Adrenal gland (tissue), 19 donors: ENCODE measurements at places on chromosomes 7 and 10. TPM values are rescaled to one million over a fixed set of nuclear protein-coding genes. Genes with fewer than 3 reads are reported as not detected.

TAS2R3 gene
- total RNA-seq: not detected

NPFFR1 gene
- 0.11 TPM for total RNA-seq

AKR1D1 gene
- not detected for total RNA-seq

C10orf143 gene
- 4.4 TPM for total RNA-seq

RARRES2 gene
- total RNA-seq: 132 TPM

NEUROG3 gene
- total RNA-seq: not detected

BBIP1 gene
- total RNA-seq: 31.4 TPM

DNA sequence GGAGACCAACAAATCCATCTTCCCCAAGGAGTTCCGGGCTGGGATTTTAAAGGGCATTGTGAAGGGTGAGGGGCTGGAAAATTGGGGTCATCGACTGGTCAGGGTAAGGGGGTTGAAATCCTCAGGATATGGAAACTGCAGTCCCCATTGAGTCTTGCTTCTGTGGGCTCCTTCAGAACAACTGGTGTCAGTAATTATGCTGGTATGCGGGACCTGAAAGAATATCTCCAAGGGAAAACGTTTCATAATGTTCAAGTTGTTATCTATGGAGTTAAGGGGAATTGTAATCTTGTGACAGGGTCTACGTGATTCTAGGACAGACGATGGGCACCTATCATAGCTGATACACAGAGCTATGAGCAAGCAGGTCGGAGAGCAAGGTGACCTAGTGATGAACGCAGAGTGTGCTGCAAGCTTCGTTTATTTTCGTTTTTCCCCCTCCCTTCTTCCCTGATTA lies 494 bp upstream of the RHBDD2 start:
- peaks cover 29% of the 10 kb centered on the region for H3K4me1 ChIP-seq
- H3K27me3 ChIP-seq: no peaks in the 10 kb centered on the region
- DNase-seq: no peak
- peak overlapping the region; percentile 33 for H3K27ac ChIP-seq
- no peak overlapping the region for H3K4me3 ChIP-seq

GRCh38 chr7:4799508-4800268 lies 24.3 kb downstream of the AP5Z1 start:
- no peaks in the 10 kb centered on the region for H3K36me3 ChIP-seq
- H3K27ac ChIP-seq: no peak overlapping the region
- H3K4me3 ChIP-seq: no peak overlapping the region
- H3K27me3 ChIP-seq: no peaks in the 10 kb centered on the region

- no peak overlapping the region for H3K4me3 ChIP-seq
- no peak overlapping the region for H3K27ac ChIP-seq
- H3K36me3 ChIP-seq: peaks cover 37% of the 10 kb centered on the region
Observed at GRCh38 chr7:139613971-139614411, 90.5 kb downstream of the CLEC2L start.

- no peaks in the 10 kb centered on the region for H3K36me3 ChIP-seq
- H3K27me3 ChIP-seq: no peaks in the 10 kb centered on the region
- peak; percentile 20 for DNase-seq
- peaks cover 64% of the 10 kb centered on the region for H3K4me1 ChIP-seq
- peak overlapping the region; percentile 91 for H3K27ac ChIP-seq
Observed at GRCh38 chr7:135976312-135977006, 700 bp downstream of the MTPN start.

DNA sequence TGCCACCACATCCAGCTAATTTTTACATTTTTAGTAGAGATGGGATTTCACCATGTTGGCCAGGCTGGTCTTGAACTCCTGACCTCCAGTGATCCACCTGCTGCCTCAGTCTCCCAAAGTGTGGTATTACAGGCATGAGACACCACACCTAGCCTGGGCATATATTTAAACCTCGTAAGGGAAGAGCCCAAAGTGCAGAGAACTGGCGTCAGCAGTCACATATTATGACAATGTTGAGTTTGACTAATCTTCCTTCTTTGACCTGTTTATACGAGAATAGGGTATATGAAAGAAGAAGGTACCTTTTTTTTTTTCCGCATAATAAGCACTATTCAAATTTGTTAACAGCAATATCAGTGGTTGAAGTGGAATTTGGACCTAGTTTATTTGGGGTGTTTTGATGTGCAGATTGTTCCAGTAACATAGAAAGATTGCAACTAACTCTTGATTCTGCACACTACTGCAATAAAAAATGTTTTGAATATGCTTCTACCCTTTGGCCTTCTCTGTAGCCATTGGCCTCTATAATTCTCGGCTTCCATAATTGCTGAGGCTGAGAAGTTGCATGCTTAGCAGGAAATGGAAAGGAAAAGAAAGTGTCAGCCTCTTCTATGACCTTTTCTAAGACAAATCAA lies 55.9 kb downstream of the MINPP1 start:
- no peaks in the 10 kb centered on the region for H3K36me3 ChIP-seq
- DNase-seq: no peak
- no peak overlapping the region for H3K27ac ChIP-seq
- no peaks in the 10 kb centered on the region for H3K27me3 ChIP-seq

DNA sequence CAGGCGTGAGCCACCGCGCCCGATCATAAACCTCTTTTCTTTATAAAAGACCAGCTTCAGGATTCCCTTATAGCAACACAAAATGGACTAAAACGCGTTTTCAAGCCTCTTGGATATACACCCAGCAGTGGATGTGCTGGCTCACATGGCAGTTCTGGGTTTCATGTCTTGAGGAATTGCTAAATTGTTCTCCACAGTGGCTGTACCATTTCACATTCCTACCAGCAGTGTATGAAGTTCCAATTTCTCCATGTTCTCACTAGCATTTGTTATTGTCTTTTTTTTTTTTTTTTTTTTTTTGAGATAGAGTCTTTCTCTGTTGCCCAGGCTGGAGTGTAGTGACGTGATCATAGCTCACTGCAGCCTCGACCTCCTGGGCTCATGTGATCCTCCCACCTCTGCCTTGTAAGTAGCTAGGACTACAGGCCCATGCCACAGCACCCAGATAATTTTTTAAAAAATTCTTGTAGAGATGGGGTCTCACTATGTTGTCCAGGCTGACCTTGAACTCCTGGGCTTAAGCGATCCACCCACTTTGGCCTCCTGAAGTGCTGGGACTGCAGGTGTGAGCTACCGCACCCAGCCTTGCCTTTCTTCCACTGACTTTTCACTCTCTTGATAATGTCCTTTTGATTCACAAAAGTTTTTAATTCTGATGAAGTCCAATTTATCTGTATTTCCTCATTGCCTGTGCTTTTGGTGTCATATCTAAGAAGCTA lies 17.4 kb downstream of the TECPR1 start:
- H3K4me3 ChIP-seq: no peak overlapping the region
- no peak for DNase-seq

DNA sequence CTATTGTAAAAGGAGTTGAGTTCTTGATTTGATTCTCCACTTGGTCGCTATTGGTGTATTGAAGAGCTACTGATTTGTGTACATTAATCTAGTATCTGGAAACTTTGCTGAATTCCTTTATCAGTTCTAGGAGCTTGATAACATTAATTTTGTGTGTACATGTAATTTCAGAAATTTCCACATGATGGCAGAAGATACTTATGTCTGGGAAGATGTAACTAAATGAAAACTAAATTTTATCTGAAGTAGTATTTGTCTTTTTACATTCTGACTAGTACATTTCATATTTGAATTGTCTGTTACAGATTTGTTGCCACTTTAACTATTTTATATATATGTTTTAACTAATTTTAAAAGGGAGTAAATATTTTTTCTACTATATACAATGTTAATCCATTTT lies 27.6 kb downstream of the SDHAF3 start:
- no peak overlapping the region for H3K27ac ChIP-seq
- no peak overlapping the region for H3K4me3 ChIP-seq
- no peak for DNase-seq
- H3K36me3 ChIP-seq: no peaks in the 10 kb centered on the region

GRCh38 chr10:103448746-103449145 lies 3.4 kb downstream of the CALHM2 start:
- H3K4me1 ChIP-seq: peaks cover 33% of the 10 kb centered on the region
- no peaks in the 10 kb centered on the region for H3K27me3 ChIP-seq
- H3K36me3 ChIP-seq: no peaks in the 10 kb centered on the region
- H3K27ac ChIP-seq: peak overlapping the region; percentile 92
- H3K4me3 ChIP-seq: peak overlapping the region; percentile 7
- peak; percentile 65 for DNase-seq

- H3K36me3 ChIP-seq: no peaks in the 10 kb centered on the region
- H3K27ac ChIP-seq: no peak overlapping the region
- H3K4me1 ChIP-seq: peaks cover 3% of the 10 kb centered on the region
- no peak overlapping the region for H3K4me3 ChIP-seq
Observed at GRCh38 chr10:35636956-35637355, 5.1 kb downstream of the FZD8 start.

- H3K4me3 ChIP-seq: no peak overlapping the region
- no peak overlapping the region for H3K27ac ChIP-seq
- no peaks in the 10 kb centered on the region for H3K36me3 ChIP-seq
Observed at GRCh38 chr7:140005754-140006503, 56.8 kb downstream of the PARP12 start.

DNA sequence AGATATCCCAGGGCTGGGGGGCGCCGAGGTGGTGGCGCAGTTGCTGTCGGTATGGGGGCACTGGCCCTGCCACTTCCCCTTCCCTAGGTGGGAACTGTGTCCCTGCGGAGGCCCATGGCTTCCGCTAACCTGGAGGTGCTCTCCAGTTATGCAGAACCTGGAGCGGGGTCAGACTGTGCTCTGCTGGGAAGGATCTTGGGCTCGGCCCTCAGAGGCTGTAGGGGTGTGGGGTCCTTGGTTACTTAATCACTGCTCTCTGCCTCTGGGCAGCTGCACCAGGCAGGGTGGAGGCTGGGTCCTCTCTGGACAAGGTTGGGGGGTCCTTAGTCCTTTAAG lies 2.4 kb downstream of the BRI3 start:
- H3K36me3 ChIP-seq: peaks cover 8% of the 10 kb centered on the region
- H3K27ac ChIP-seq: peak overlapping the region; percentile 84
- peak overlapping the region; percentile 3 for H3K4me3 ChIP-seq
- H3K4me1 ChIP-seq: peaks cover 54% of the 10 kb centered on the region

GRCh38 chr7:39734633-39735004 lies 111.2 kb downstream of the RALA start:
- H3K36me3 ChIP-seq: no peaks in the 10 kb centered on the region
- H3K4me1 ChIP-seq: peaks cover 18% of the 10 kb centered on the region
- no peaks in the 10 kb centered on the region for H3K27me3 ChIP-seq

DNA sequence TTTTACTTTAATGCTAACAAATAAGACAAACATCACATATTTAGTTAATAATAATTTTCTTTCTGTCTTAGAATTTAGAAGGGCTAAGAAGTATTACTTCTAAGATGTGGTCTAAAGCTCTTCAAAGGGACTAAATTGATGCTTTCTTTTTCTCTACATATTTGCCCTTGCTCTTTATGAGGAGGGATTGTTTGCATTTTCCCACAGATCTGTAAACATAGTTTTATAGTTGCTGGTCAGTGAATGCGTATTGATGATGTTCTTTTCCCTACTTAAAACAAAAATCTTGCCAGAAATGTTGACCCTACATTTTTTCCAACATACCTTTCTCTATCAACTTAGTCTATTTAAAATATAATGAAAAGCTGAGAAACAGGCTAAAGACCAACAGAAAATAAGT lies 372.4 kb upstream of the LRGUK start:
- no peak for DNase-seq
- H3K4me1 ChIP-seq: no peaks in the 10 kb centered on the region
- H3K27me3 ChIP-seq: no peaks in the 10 kb centered on the region
- no peaks in the 10 kb centered on the region for H3K36me3 ChIP-seq
- H3K4me3 ChIP-seq: no peak overlapping the region
- no peak overlapping the region for H3K27ac ChIP-seq

DNA sequence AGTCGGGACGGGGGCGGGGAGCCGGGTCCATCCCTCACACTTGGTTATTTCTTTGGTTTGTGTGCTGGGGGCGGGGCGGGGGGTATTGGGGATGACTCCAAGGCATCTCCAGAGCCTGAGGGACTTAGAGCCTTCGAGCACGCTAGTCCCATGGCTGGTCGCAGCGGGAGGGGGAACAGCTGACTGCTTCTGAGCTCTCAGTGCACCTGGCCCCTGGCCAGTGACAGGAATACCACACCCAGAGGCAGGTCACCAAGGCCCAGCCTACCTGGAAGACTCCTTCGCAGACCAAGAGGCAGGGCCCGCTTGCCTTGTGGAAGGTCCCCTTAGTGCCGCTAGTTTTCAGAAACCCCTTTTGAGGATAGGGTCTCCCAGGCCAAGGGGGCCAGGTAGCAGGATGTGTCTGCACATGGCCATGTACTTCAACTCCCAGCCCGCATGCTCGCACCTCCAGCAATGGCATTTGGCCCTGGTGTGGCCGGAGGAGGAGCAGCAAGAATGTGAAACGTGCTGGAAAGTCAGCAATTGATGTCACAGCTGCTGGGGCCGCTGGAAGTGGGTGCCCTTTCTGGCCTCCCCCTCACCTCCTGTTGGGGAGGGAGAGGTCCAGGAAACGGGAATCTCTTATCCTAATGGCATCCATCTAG lies 40.3 kb downstream of the AGAP3 start:
- H3K27ac ChIP-seq: no peak overlapping the region
- no peaks in the 10 kb centered on the region for H3K4me1 ChIP-seq
- no peak for DNase-seq
- no peaks in the 10 kb centered on the region for H3K27me3 ChIP-seq

GRCh38 chr10:95408148-95408960 lies 117.6 kb upstream of the PDLIM1 start:
- H3K27me3 ChIP-seq: no peaks in the 10 kb centered on the region
- H3K36me3 ChIP-seq: no peaks in the 10 kb centered on the region
- peak; percentile 37 for DNase-seq

DNA sequence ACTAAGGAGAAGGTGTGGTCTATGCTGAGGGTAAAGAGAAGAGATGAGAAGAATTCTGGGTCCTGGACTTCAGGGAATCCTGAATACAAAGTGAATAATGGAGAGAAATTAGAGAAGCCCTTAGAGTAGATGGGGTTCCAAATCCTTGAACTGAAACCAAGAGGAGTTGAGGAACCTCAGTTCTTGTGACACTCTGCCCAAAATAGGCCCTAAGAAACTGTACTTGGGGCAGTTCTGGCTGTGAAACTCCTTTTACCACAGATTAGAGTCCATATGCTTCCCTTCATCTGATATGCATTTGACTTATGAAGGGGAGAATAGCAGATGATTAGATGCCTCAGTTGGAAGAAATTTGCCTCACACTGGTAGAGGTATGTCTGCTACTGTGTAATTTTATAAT lies 19.0 kb downstream of the TES start:
- no peak for DNase-seq
- H3K27me3 ChIP-seq: no peaks in the 10 kb centered on the region
- H3K4me1 ChIP-seq: no peaks in the 10 kb centered on the region
- no peak overlapping the region for H3K4me3 ChIP-seq

GRCh38 chr7:43612599-43613589 lies 30.0 kb downstream of the STK17A start:
- peaks cover 16% of the 10 kb centered on the region for H3K4me1 ChIP-seq
- DNase-seq: peak; percentile 12
- no peak overlapping the region for H3K4me3 ChIP-seq
- no peaks in the 10 kb centered on the region for H3K27me3 ChIP-seq
- H3K27ac ChIP-seq: peak overlapping the region; percentile 10
- H3K36me3 ChIP-seq: peaks cover 13% of the 10 kb centered on the region
